ENCODE measurements at places on chromosomes 11 and 22. TPM values are rescaled to one million over a fixed set of nuclear protein-coding genes. Genes with fewer than 3 reads are reported as not detected.

DNA sequence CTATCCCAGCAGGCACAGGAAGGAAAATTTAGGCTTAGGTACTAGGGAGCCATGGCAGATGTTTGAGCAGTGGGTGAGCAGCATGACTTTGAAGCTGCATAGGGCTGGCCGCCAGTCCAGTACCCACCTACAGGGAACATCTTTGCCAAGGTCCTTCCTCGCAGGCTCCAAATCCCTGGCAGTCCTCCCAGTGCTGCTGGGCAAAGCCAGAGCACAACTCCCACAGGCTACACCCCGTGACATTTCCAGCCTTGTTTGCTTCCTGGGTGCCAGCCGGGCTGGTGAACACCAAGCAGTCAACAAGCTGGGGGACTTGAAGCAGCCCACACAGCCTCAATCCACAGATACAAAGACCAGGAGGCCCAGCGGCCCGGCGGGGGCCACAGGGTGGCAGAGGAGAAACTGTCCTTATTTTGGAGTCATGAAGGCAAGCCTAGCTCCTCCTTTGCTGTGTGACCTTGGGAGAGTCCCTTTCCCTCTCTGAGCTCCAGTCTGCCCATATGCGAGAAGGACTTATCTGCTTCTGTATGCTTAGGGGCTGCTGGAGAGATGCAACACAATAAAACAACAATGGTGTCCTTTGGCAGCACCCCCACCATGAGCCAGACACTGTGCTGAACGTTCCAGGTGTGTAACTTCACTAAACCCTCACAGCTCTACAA is 28.0 kb downstream of the TPST2 start:
- no peak for DNase-seq
- no peak overlapping the region for H3K27ac ChIP-seq
- no peaks in the 10 kb centered on the region for H3K4me1 ChIP-seq

DNA sequence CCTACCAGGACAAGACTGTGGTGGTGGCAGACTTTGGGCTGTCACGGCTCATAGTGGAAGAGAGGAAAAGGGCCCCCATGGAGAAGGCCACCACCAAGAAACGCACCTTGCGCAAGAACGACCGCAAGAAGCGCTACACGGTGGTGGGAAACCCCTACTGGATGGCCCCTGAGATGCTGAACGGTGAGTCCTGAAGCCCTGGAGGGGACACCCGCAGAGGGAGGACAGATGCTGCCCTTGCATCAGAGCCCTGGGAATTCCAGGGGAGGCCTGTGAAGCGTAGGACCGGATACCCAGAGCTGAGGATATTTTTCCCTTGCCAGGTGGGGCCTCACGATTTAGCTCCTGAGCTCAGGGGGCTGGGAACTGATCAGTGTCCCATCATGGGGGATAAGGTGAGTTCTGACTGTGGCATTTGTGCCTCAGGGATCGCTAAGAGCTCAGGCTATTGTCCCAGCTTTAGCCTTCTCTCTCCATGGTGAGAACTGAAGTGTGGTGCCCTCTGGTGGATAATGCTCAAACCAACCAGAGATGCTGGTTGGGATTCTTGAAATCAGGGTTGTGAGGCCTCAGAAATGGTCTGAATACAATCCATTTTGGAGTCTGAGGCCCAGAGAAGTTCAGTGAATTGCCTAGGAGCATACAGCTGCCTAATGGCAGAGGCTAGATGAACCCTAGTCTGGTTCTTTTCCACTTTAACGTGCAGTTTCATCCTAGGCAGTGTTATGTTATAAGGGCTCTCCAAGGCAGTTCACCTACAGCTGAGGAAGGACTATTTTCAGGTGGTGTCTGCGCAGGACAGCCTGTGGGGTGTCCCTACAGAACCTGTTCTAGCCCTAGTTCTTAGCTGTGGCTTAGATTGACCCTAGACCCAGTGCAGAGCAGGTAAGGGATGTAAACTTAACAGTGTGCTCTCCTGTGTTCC is 19.5 kb downstream of the PIK3IP1 start:
- no peaks in the 10 kb centered on the region for H3K4me1 ChIP-seq
- 0 out of 2 replicates have a peak overlapping the region, but pooled peaks have one; percentile 22 for H3K27ac ChIP-seq
- no peaks in the 10 kb centered on the region for H3K27me3 ChIP-seq
- H3K4me3 ChIP-seq = no peak overlapping the region

The APOA5 gene
- total RNA-seq = 0.12 TPM

GRCh38 chr11:2440646-2441045 is 3.7 kb downstream of the TRPM5 start:
- no peak for DNase-seq
- no peak overlapping the region for H3K4me3 ChIP-seq
- H3K27me3 ChIP-seq = peaks cover 24% of the 10 kb centered on the region
- no peak overlapping the region for H3K27ac ChIP-seq

DNA sequence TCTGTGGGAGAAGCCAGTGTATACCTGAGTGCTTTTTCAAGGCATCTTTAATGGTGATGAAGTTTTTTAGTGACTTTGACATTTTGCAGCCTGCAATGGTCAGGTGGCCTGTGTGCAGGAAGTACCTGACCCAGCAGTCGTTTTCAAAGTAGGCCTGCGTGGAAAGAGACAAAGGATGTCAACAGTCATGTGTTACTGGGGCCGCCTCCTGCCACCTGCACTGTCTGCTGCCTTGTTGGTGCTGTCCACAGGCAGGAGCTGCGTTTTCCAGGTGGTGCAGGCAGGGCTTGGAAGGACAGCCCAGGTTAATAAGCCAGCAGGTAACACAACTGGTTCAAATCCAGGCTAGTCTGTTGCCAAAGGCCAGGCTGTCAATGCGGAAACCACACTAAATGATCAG is 26.5 kb upstream of the NAP1L4 start:
- no peak overlapping the region for H3K4me3 ChIP-seq
- no peak overlapping the region for H3K27ac ChIP-seq
- no peak for DNase-seq
- no peaks in the 10 kb centered on the region for H3K27me3 ChIP-seq
- peaks cover 43% of the 10 kb centered on the region for H3K36me3 ChIP-seq
- H3K4me1 ChIP-seq = no peaks in the 10 kb centered on the region

DNA sequence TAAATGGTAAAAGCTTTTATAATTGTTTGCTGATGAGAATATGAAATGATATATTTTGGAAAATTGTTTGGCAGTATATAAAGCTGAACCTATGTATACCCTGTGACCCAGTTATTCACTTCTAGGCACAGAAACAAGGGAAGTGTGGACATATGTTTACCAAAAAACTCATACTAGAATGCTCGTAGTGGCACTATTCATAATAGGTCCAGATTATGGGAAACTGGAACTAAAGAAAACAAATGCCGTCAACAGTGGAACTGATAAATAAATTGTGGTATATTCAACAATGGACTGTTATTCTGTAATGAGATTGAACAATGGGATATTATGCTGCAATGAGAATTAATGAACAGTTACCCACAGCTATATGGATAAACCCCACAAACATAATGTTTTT is 32.8 kb downstream of the CSTPP1 start:
- no peaks in the 10 kb centered on the region for H3K36me3 ChIP-seq
- no peaks in the 10 kb centered on the region for H3K4me1 ChIP-seq
- no peak overlapping the region for H3K4me3 ChIP-seq

Data from HCT116 (cell line).